ENCODE measurements at places on chromosomes 12 and 14.

- H3K27ac ChIP-seq, result no peak overlapping the region
- H3K27me3 ChIP-seq, result peaks cover 9% of the 10 kb centered on the region
- H3K4me1 ChIP-seq, result no peaks in the 10 kb centered on the region
- H3K36me3 ChIP-seq, result no peaks in the 10 kb centered on the region
- DNase-seq, result no peak
These were observed 129.9 kb downstream of the WIF1 start for GRCh38 chr12:64991121-64991611.

DNA sequence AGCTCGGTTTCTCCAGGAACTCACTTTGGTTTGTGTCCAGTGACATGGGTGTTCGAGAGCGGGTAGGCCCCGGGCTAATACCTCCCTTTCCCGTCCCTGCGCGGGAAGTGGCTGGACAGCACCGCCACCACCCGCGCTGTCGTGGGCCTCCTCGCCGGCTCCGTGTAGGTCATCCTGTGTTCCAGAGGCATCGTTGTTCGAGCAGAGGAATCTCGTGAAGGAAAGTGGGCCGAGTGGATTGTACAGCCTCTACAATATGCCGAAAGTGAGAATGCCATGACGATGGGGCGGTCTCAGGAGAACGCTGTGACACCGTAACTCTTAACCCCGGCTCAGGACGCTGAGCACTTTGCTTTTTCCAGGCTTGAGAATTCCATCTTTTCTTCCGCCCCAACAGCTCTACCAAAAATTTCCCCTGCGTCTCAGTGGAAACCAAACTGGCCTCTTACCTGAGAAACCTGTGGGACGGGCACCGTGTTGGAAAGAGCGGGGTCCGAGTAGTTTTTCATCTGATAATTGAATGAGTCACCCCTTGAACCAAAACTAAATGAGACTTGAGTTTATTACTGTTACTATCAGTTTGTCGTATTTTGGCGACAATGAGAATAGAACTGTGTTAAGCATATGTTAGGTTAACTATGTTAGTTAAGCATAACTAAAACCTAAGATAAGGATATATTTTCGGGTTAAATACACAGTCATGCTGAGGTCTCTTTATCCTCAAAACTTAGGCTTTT, 510 bp downstream of the EIF2S1 start:
- peaks cover 17% of the 10 kb centered on the region for H3K36me3 ChIP-seq
- H3K4me1 ChIP-seq, result peaks cover 33% of the 10 kb centered on the region
- peak overlapping the region; percentile 100 for H3K27ac ChIP-seq
- peak overlapping the region; percentile 89 for H3K4me3 ChIP-seq

- no peaks in the 10 kb centered on the region for H3K27me3 ChIP-seq
- peaks cover 6% of the 10 kb centered on the region for H3K4me1 ChIP-seq
- no peak for DNase-seq
- H3K36me3 ChIP-seq, result no peaks in the 10 kb centered on the region
- H3K27ac ChIP-seq, result no peak overlapping the region
- no peak overlapping the region for H3K4me3 ChIP-seq
These were observed 39.6 kb upstream of the CPM start for GRCh38 chr12:68972595-68972994.

DNA sequence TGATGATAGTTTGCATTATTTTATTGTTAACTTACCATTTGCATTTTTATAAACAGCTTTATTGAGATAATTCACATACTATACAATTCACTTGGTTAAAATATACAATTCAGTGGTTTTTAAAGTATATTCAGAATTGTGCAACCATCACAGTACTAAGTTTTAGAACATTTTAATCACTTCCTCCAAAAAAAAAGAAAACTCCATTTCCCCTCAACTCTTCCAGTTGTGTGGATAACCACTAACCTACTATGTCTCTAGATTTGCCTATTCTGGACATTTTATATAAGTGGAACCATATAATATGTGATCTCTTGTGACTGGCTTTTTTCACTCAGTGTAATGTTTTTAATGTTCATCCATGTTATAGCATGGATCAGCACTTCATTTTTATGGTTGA, 41.3 kb downstream of the WNK1 start:
- H3K4me1 ChIP-seq, result peaks cover 27% of the 10 kb centered on the region
- H3K4me3 ChIP-seq, result no peak overlapping the region
- H3K36me3 ChIP-seq, result no peaks in the 10 kb centered on the region
- no peak for DNase-seq

DNA sequence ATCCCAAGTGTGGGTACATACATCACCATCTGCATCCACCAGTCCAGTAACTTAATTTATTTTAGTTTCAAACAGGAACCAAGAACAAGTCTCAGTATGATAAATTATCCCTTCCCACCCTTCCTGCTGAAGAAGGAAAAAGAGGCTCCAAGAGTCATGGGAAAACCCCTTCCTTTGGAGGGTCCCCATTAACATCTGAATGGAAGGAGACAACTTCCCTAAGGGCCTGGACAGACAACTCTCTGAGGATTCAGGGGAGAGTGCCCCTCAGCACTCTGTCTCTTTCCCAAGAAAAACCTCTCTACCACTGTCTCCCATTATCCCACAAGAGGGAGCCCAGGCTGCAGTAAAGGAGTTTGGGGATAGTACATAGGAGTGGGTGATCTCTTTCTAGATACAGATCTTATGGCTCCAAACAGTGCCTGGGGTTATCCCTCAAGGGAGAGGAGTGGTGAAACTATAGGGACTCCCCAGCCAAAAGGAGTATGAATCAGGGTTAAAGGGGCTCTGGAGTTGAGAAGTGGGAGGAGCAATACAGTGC, 6.2 kb downstream of the WNT10B start:
- no peaks in the 10 kb centered on the region for H3K36me3 ChIP-seq
- H3K4me3 ChIP-seq, result no peak overlapping the region
- no peak overlapping the region for H3K27ac ChIP-seq
- H3K4me1 ChIP-seq, result peaks cover 12% of the 10 kb centered on the region
- peak; percentile 95 for DNase-seq
- peaks cover 24% of the 10 kb centered on the region for H3K27me3 ChIP-seq

- no peak for DNase-seq
- H3K4me1 ChIP-seq, result peaks cover 37% of the 10 kb centered on the region
- H3K4me3 ChIP-seq, result peak overlapping the region; percentile 43
- H3K27ac ChIP-seq, result peak overlapping the region; percentile 99
These were observed 1598.4 kb upstream of the TMEM132C start for GRCh38 chr12:126668538-126668937.
